ENCODE measurements at places on chromosomes 11 and 22.
A peak's percentile ranks its signal among the peaks of the same experiment; 100 is the strongest.

- no peak overlapping the region for H3K27ac ChIP-seq
- H3K27me3 ChIP-seq, result no peaks in the 10 kb centered on the region
- DNase-seq, result no peak
- no peaks in the 10 kb centered on the region for H3K4me1 ChIP-seq
- H3K4me3 ChIP-seq, result no peak overlapping the region
Measured at GRCh38 chr11:133520707-133521106, 11.6 kb downstream of the OPCML start.

GRCh38 chr11:60332846-60333245 is 5.8 kb downstream of the MS4A6E start:
- H3K4me3 ChIP-seq, result no peak overlapping the region
- DNase-seq, result no peak
- no peak overlapping the region for H3K27ac ChIP-seq
- H3K27me3 ChIP-seq, result peaks cover 13% of the 10 kb centered on the region
- no peaks in the 10 kb centered on the region for H3K4me1 ChIP-seq

- no peaks in the 10 kb centered on the region for H3K36me3 ChIP-seq
- peaks cover 1% of the 10 kb centered on the region for H3K4me1 ChIP-seq
- peak overlapping the region; percentile 53 for H3K4me3 ChIP-seq
- H3K27ac ChIP-seq, result no peak overlapping the region
Measured at GRCh38 chr11:8080069-8080670, 841 bp upstream of the TUB start.

DNA sequence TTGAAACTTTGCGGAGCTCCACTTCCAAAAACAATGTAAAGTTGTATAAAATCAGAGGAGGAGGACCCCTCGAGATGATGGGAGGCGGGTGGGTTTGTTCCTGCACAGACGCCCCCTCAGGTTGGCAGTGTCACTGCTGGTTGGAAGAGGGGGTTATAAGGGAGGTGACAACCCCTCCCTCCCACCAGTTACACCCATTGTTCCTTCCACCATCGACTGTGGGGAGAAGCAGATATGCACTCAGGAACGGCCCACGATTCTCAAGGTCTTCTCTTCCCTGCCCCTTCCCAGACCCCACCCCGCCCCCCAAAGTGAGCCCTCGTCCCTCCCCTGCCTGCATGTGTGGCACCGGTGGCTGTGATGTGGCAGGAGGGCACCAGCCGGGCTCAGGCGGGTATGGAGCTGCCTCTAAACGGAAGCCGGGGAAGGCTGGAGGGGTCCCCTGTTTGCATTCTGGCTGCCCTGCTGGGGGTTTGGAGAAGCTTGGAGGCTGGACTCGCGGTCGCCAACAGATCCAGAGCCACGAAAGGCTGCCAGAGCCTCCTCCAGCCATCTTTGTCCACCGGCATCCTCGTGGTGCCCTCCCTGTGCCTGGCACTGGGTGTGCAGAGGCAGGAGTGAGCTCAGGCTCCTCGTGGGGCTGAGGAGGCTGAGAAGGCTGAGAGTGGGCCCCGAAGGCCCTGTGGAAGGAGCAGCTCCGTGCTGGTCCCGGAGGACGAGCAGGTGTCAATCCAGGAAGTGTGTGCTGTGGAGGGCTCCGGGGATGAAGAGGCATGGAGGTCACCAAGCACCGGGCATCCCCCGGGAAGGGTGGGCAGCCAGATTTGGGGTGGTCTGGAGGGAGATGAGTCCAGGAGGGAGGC is 778 bp downstream of the KDELR3 start:
- peak overlapping the region; percentile 63 for H3K4me3 ChIP-seq
- H3K36me3 ChIP-seq, result no peaks in the 10 kb centered on the region
- no peak for DNase-seq

DNA sequence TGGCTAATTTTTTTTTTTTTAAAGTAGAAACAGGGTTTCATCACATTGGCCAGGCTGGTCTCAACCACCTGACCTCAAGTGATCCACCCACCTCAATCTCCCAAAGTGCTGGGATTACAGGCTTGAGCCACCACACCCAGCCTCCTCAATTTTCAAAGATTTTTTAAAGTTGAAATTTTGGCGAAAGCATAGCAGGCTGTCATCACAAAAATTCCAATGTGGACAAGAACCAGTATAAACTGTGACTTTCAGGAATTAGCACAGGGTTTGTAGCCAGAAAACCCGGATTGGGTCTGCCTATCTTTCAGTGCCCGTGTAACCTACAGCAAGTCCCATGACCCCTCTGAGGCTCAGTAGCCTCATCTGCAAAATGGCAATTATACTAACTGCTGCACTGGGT is 80.2 kb downstream of the SGSM3 start:
- no peak overlapping the region for H3K27ac ChIP-seq
- no peaks in the 10 kb centered on the region for H3K27me3 ChIP-seq
- H3K36me3 ChIP-seq, result peaks cover 44% of the 10 kb centered on the region
- peaks cover 72% of the 10 kb centered on the region for H3K4me1 ChIP-seq

GRCh38 chr11:66068154-66068821 is 1.8 kb upstream of the PACS1 start:
- peaks cover 77% of the 10 kb centered on the region for H3K36me3 ChIP-seq
- no peaks in the 10 kb centered on the region for H3K27me3 ChIP-seq
- DNase-seq, result peak; percentile 77
- H3K4me3 ChIP-seq, result peak overlapping the region; percentile 22

- H3K4me1 ChIP-seq, result peaks cover 33% of the 10 kb centered on the region
- H3K27me3 ChIP-seq, result peaks cover 4% of the 10 kb centered on the region
- no peak overlapping the region for H3K4me3 ChIP-seq
- no peaks in the 10 kb centered on the region for H3K36me3 ChIP-seq
- DNase-seq, result no peak
Measured at GRCh38 chr22:30742291-30743256, 47.9 kb downstream of the OSBP2 start.

DNA sequence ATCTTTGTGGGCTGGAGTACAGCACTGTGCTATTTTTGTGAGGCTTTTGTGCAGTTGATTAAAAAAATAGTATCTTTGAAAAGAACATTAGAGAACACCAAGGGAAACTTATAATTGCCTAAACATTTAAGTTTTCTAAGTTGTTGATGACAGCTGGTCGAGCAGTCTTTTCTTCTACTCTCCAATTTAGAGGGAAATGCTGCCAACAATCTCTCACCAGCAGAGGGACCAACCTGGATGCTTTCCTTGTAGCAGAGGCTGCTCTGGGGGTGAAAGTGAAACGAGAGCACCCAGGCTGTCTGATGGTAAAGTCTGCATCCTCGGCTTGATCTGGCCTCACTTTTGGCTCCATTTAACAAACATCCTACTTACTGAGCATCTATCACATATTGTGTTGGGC is 1286.5 kb upstream of the TENM4 start:
- H3K4me1 ChIP-seq, result no peaks in the 10 kb centered on the region
- no peaks in the 10 kb centered on the region for H3K36me3 ChIP-seq
- no peak overlapping the region for H3K4me3 ChIP-seq
- DNase-seq, result no peak
- no peaks in the 10 kb centered on the region for H3K27me3 ChIP-seq

DNA sequence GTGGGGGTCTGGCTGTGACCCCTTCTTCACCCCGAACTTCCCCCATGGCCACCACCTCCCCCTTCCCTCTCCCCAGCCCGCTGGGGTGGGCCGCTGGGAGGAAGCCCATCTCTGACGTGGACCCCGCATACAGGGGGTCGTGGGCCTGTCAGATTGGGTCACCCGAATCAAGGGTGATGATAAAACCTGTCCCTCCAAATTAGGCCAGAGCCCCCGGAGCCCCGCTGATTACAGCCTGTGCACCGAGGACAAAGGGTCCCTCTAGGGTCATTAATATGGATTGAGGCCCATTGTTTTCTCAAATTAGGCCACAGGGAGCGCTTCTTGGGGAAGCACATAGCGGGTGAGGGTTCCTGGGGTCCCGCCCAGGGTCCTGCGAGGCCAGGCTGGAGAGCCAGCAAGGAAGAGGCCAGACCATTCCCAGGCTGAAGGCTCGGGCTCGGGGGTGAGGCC is 4.9 kb upstream of the LINC01488 start:
- peaks cover 6% of the 10 kb centered on the region for H3K27me3 ChIP-seq
- DNase-seq, result no peak
- H3K4me3 ChIP-seq, result no peak overlapping the region

GRCh38 chr11:35779409-35779808 is 116.8 kb downstream of the TRIM44 start:
- H3K4me3 ChIP-seq, result no peak overlapping the region
- no peak overlapping the region for H3K27ac ChIP-seq

GRCh38 chr11:77724636-77725035 is 87.0 kb upstream of the CLNS1A start:
- DNase-seq, result no peak
- peaks cover 4% of the 10 kb centered on the region for H3K4me1 ChIP-seq
- no peaks in the 10 kb centered on the region for H3K27me3 ChIP-seq
- H3K4me3 ChIP-seq, result no peak overlapping the region

DNA sequence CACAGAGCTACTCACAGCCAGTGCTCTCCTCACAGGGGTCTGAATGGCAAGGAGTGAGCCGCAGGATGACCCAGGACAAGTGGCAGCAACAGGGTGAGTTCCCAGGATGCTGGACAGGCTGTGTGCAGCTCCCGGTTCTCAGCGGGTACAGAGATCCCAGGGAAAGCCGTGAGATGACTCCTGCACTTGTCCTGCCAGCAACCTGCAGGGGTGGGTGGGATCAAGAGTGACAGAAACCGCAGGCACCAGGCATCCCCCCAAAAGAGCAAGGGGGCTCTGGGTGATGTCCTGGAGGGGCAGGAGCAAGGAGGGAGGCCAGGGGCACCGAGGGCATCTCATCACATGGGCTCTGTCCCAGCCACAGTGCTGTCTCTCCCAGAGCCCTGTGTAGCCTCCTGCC is 15.9 kb upstream of the PRODH start:
- H3K4me1 ChIP-seq, result no peaks in the 10 kb centered on the region
- H3K36me3 ChIP-seq, result no peaks in the 10 kb centered on the region
- no peak for DNase-seq
- H3K27ac ChIP-seq, result no peak overlapping the region
- H3K4me3 ChIP-seq, result no peak overlapping the region
